A549 treated with GW870086 at 1 μM for 4 hours (cell line): ENCODE measurements at places on chromosomes 4 and X. TPM values are rescaled to one million over a fixed set of nuclear protein-coding genes. Genes with fewer than 3 reads are reported as not detected.

The ARHGEF6 gene
- total RNA-seq, result 0.16 to 0.30 TPM (median 0.18 TPM) in 5 replicates

The IL1RAPL1 gene
- total RNA-seq, result not detected in 5 replicates

The MTM1 gene
- 4.6 to 7.6 TPM (median 6.8 TPM) in 5 replicates for total RNA-seq

The SEC31A gene
- total RNA-seq, result 70.0 to 88.9 TPM (median 84.0 TPM) in 5 replicates

The DMRTC1 gene
- not detected in 5 replicates for total RNA-seq

The MTNR1A gene
- total RNA-seq, result 0.27 to 0.56 TPM (median 0.39 TPM) in 5 replicates

The CCNQ gene
- total RNA-seq, result 44.6 to 59.4 TPM (median 58.5 TPM) in 5 replicates

The MTMR8 gene
- 0.46 to 0.80 TPM (median 0.53 TPM) in 5 replicates for total RNA-seq

The FNIP2 gene
- total RNA-seq, result 4.0 to 7.3 TPM (median 5.9 TPM) in 5 replicates

The DRP2 gene
- 0.06 to 0.19 TPM (median 0.16 TPM) in 5 replicates for total RNA-seq

The FREM3 gene
- total RNA-seq, result not detected in 5 replicates

The SLITRK4 gene
- not detected in 5 replicates for total RNA-seq

The CPE gene
- total RNA-seq, result 1.8 to 2.0 TPM (median 1.9 TPM) in 5 replicates

The CASP6 gene
- total RNA-seq, result 14.6 to 18.2 TPM (median 16.7 TPM) in 5 replicates

The ACOX3 gene
- total RNA-seq, result 7.1 to 10.6 TPM (median 9.2 TPM) in 5 replicates

The VSIG1 gene
- total RNA-seq, result 0.17 to 1.0 TPM (median 0.26 TPM) in 5 replicates

The ZFYVE28 gene
- total RNA-seq, result 2.7 to 3.7 TPM (median 3.0 TPM) in 5 replicates

The ADH7 gene
- total RNA-seq, result not detected in 5 replicates

The GAGE2A gene
- total RNA-seq, result not detected in 5 replicates

The PAGE2 gene
- total RNA-seq, result not detected in 5 replicates

The SSX2B gene
- total RNA-seq, result not detected in 5 replicates

The FRG2 gene
- total RNA-seq, result 0.08 TPM in 1 of 5 replicates, not detected in the others

The ATP1B4 gene
- total RNA-seq, result 0.03 TPM in 1 of 5 replicates, not detected in the others

The TSPAN6 gene
- 35.2 to 43.3 TPM (median 41.1 TPM) in 5 replicates for total RNA-seq

The ETDA gene
- not detected in 5 replicates for total RNA-seq

The ZNF157 gene
- total RNA-seq, result 0.06 to 0.07 TPM (median 0.06 TPM) in 3 of 5 replicates, not detected in the others

The LRCH2 gene
- total RNA-seq, result 0.02 to 0.05 TPM (median 0.03 TPM) in 4 of 5 replicates, not detected in the other

The CENPVL1 gene
- not detected in 5 replicates for total RNA-seq

The DMD gene
- total RNA-seq, result 0.05 TPM in 1 of 5 replicates, not detected in the others

The PPP2R3B gene
- 18.2 to 25.4 TPM (median 23.0 TPM) in 5 replicates for total RNA-seq
